ENCODE measurements at places on chromosomes 16 and 17.

GRCh38 chr17:3712811-3713463 is 10.8 kb upstream of the HASPIN start:
- no peak for DNase-seq

DNA sequence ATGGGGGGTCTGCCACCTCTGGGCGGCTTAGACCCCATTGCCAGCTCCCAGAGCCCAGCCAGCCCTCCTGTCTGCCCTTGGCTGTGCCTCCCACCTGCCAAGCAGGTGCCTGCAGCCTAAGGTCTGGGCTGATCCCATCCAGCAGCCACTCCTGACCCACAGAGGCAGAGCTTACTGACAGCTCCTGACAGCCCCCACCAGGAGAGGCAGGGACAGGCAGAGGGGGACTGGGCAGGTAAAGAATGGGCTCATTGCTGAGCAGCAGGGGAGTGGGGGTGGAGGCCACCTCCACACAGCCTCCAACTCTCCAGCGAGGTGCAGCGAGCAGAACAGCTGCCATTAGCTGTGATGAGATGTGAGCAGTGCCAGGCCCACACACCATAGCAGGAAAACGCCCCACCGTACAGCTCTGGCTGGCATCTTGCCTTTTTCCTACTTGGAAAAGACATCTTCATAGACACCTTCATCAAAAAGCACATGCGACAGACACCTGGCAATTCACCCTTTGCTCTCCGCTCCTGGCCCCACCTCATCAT is 164.4 kb downstream of the C16orf78 start:
- DNase-seq = no peak

- DNase-seq = no peak
Measured at GRCh38 chr17:7856011-7856810, 1.1 kb downstream of the NAA38 start.

- no peak for DNase-seq
Measured at GRCh38 chr17:14303343-14304221, 2.7 kb downstream of the HS3ST3B1 start.

DNA sequence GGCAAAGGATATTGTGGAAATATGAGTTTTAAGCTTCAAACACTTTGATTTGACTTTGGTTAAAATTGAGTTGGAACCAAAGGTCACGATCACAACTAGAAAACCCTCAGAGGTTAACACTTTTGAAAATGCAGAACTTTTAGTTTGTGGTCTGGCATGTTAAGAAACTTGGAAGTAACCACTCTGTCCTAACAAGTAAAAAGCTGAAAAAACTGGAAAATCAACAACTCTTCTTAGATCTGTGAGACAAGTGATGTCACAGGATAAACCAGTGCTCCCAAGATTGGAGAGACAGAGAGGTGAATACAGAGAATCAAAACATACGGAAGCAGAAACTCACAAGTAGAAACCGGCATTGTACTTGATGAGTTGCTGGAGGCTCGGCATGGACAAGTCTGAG is 17.4 kb downstream of the MFSD6L start:
- DNase-seq = no peak

- DNase-seq = no peak
Measured at GRCh38 chr17:81031566-81032550, 3.1 kb upstream of the BAIAP2 start.

GRCh38 chr17:19705771-19706770 is 10.3 kb downstream of the SLC47A2 start:
- no peak for DNase-seq

Data from Caki2 (cell line).